Femur (tissue), 1 donor: ENCODE measurements at places on chromosomes 11 and 22.

DNA sequence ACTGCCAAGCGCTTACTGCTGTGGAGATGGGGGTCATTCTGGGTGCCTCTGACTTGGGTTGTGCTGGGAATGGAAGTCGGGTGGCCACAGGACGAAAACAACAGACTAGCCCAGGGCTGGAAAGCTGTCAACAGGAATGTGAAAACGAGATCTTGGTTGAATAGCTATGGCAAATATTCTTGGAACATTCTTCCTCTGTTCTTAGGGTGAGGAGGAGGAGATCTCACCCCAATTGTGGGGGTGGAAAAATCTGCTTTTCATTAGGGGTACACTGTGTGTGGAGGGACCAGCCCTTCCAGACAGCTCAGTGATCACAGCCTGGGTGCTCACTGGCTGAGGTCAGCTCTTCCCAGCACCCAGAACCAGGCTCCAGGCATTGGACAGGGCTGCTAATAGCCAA, 52.0 kb upstream of the PRSS23 start:
- DNase-seq = no peak

- no peak for DNase-seq
Observed at GRCh38 chr11:75273411-75274391, 33.1 kb downstream of the TPBGL start.

DNA sequence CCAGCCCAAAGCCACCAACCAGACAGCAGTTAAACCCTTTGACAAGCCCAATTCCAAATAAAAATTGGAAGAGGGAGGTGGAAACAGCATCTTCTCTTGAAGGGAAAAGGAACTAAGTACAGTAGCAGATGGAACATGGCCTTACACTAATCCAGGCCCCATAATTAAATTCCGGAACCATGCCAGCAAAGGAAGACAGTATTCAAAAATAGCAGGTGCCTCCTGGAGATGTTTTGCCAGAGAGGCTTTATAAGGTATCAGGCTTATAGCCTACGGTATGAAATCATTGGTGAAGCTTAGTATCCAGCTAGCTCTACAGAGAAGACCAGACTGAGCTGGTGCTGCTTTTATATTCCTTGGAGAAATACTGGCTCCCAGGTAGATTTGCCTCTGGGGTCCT, 344.1 kb upstream of the API5 start:
- DNase-seq = no peak

DNA sequence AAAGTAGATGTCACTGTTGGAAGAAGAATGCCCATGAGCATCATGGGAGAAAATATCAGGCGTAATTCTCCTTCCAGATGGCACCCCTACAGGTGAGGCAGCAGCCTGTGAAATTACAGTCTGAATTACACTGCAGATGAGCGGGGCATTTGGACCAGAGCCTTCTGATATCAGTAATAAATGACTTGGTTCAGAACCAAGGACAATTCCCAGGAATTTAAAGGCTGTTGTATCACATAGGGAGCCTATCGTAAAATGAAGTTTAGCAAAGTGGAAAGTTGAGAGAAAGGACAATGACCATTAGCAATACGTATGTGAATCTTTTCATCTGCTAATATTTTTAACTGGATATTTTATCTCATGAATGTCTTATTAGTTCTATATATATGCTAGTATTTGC, 61.3 kb downstream of the PRMT3 start:
- DNase-seq = no peak

DNA sequence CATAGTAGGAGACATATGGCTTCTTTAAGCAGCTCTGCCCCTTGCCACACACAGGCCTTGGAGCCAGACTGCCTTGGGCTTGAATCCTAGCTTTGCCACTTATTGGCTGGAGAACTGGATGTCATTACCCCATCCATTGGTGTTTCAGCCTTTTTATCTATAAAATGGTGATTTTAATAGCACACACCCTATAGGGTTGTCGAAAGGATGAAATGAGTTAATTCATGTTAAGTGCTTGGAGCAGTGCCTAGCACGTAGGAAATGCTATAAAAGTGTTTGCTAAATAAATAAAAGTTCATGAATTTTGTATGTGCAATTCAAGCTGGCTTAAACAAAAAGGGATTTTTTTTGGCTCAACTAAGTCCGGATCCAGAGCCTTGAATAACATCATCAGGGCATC, 120.7 kb downstream of the TIMP3 start:
- DNase-seq = no peak

DNA sequence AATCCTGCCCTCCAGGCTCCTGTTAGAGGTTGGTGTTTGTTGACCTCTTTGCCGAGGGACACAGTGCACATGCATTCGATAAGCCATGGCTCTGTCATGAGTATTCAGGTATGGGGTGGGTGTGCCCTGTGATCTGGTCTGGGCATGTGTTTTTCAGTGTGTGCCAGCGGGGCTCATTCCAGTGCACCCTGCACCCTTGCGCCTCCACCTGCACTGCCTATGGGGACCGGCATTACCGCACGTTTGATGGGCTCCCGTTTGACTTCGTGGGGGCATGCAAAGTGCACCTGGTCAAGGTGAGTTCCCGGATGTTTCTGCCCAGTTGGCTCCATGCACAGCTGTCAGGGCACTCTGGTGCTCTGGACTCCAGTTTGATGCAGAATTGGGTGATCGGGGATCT, 44.2 kb downstream of the OTOG start:
- no peak for DNase-seq

DNA sequence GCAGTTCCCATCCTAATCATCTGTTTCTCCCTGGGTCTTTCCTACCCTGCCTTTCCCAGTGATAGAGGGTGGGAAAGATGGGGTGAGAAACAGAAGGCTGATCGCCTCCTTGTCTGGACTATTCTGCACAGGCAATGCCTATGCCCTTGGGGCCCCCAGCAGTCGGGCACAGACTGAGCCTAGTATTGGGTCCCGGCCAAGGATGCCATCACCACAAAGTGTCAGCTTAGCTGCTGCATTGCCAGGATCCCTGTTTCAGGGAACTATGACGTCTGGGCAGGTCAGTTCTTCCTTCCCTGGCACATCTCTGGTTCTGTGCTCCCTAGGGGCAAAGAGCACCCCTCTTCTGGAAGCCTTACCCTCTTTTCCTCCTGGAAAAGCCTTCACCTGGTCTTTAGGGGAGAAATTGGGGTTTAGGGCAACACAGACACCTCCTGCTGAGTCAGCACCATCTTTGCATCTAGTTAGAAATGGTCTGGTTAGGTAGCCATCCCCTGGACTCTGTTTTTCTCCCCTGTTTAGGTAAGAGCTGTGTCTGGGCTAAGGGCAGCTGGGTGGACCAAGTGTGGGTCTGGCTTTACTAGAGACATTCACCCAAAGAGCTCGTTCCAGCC, 2.1 kb downstream of the ADAMTS8 start:
- DNase-seq = no peak

DNA sequence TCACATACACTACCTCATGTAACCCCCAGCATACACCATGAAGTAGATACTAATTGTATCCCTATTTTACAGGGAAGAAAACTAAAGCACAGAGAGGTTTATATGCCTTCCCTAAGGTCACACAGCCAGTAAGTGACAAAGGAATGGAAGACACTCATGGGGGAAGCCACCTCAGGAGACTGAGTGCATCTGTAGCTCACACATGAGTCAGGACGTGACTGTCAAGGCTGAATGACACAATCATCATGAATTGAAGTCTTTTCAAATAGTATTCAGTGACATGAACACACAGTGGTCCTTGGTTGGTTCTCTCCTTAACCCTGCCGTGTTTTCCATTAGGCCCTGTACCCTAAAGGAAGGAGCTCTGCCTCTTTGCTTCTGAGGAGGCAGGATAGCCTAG, 463.0 kb downstream of the NTM start:
- no peak for DNase-seq

DNA sequence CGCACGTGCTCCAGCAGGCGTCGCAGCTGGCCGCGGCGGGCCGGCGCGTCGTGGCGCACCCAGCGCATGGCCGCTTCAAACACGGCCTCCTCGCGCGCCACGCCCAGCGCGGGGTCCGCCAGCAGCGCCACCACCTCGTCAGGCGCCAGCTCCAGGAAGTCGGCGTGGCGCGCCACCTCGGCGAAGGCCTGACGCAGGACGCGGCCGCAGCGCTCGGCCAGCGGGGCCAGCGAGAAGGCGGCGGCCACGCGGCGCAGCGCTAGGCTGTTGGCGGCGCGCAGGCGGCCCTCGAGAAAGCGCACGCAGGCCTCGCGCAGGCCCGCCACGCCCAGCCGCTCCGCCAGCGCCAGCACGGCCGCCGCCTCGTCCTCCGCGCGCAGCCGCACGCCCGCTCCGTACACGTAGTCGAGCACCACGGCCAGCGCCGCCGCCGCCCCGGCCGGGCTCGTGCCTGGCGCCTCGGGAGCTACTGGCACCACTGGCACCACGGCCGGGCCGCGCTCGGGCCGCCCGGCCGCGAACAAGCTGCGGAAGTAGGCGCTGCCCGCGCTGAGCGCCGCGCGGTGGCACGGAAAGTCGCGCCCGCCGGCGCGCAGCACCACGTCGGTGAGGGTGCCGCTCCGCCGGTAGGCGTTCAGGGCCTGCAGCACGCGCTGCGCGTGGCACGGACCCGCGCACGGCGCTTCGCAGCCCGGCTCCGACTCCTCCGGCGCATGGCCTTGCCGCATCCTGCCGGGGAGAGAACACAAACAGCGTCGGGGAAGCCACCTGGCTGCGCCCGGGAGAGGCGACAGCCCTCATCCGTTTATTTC, 2.9 kb downstream of the KLHL35 start:
- DNase-seq = peak; percentile 76

- no peak for DNase-seq
Observed at GRCh38 chr22:21000207-21000986, 1.5 kb downstream of the THAP7 start.

- no peak for DNase-seq
Observed at GRCh38 chr22:28837640-28838039, 37.3 kb upstream of the XBP1 start.

- no peak for DNase-seq
Observed at GRCh38 chr11:42528911-42529310, 782.9 kb upstream of the API5 start.

GRCh38 chr11:46984987-46985386, 48.4 kb downstream of the CSTPP1 start:
- no peak for DNase-seq

GRCh38 chr11:86476109-86476861, 101.6 kb downstream of the CCDC81 start:
- DNase-seq = no peak

DNA sequence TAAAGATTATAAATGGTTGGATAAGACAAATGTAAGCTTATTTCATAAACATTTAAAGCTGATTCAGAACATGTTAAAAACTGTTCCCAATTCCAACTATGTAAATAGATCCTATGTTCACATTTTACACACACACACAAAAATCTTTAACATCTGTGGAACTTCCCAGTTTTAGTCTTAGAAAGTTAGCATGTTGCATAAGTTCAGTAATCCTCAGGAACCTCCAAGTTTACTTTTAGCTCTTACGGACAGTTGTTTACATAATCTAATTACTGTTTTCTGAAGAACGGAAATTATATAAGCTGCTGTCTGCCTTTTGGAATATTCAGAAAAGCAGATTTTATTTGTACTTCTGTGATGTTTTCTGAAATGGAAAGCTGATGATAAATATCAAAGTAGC, 53.3 kb downstream of the PANX1 start:
- DNase-seq = no peak

DNA sequence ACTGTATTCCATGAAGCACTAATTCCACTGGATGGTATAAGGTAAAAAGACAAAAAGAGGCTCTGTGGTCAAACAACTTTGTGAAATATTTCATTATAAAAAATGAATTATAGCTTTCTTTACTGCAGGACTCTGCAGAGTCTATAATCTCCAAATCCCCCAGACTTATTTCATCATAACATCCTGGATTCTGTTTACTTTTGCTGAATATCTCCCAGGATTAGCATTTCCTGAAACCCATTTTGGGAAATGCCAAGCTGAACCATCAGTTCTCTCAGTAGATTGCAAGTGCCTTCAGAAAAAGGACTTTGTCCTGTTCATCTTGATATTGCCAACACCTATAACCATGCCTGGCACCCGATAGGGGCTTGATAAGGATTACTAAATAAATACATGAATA, 7.9 kb downstream of the PAMR1 start:
- no peak for DNase-seq

- peak; percentile 48 for DNase-seq
Observed at GRCh38 chr11:26994631-26995095, 751 bp downstream of the FIBIN start.
